Astrocyte (in vitro differentiated cells and primary cell): ENCODE measurements at places on chromosomes 2 and 18.
A peak's percentile ranks its signal among the peaks of the same experiment; 100 is the strongest.

GRCh38 chr2:46774499-46775228 lies 140.9 kb downstream of the MCFD2 start:
- DNase-seq, result peak; percentile 86

- no peak for DNase-seq
Observed at GRCh38 chr18:78433562-78433961, 546.1 kb upstream of the SALL3 start.

DNA sequence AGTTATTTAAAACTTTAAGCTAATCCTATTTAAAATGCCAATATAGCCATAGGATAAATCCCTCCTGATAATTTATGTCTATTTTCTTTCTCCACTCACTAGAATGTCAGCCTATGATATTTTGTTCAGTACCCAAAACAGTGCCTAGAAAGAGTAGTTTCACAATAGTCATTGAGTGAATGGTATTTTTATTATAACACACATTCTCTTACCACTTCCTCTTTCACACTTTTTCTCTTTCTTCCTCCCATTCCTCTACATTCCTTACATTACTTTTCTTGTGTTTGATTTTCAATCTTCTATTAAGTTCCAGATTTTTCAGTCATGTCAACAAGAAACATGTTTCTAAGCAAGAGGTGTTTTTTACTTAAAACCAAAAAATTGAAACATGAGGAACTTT lies 327.6 kb upstream of the UBE2E3 start:
- no peak for DNase-seq

DNA sequence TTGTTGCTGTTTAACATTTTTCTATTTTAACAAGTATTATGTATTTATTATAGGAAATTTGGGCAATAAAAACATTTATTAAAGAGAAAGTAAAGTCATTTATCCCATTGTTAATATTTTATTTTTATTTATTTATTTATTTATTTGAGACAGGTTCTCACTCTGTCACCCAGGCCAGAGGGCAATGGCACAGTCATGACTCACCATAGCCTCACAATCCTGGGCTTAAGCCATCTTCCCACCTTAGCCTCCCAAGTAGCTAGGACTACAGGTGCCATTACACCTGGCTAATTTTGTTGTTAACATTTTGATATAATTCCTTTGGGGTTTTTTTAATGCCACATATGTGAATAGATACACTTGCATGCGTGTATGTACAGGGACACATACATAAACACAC lies 165.9 kb upstream of the STON1 start:
- DNase-seq, result no peak

DNA sequence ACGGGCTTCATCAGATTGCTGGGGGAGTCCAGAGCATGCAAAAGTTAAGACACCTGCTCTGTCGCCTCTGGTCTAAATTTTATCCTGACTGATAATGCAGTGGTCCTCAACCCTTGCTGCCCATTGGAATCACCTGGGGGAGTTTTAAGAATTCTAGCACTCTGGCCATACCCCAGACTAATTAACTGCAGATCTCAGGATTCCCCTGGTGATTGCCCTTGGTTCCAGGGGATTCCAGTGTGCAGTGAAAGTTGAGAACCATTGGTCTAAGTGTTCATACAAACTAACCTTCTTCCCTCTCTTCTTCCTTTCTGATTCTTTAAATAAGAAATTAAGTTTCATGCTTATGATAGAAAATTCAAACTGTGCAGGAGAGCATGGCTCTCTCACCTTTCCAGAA lies 105.7 kb upstream of the MGAT5 start:
- DNase-seq, result no peak
